HCT116 (cell line): ENCODE measurements at places on chromosomes 16 and 17. TPM values are rescaled to one million over a fixed set of nuclear protein-coding genes. Genes with fewer than 3 reads are reported as not detected.

- H3K4me3 ChIP-seq = no peak overlapping the region
- no peaks in the 10 kb centered on the region for H3K36me3 ChIP-seq
- H3K4me1 ChIP-seq = peaks cover 29% of the 10 kb centered on the region
- DNase-seq = no peak
- H3K27me3 ChIP-seq = no peaks in the 10 kb centered on the region
These were observed 6.2 kb upstream of the TMEM92 start for GRCh38 chr17:50268026-50268425.

- H3K36me3 ChIP-seq = peaks cover 39% of the 10 kb centered on the region
- peaks cover 71% of the 10 kb centered on the region for H3K4me1 ChIP-seq
- H3K27ac ChIP-seq = peak overlapping the region; percentile 82
- H3K27me3 ChIP-seq = no peaks in the 10 kb centered on the region
These were observed 4.9 kb downstream of the MAP3K14 start for GRCh38 chr17:45311760-45312476.

DNA sequence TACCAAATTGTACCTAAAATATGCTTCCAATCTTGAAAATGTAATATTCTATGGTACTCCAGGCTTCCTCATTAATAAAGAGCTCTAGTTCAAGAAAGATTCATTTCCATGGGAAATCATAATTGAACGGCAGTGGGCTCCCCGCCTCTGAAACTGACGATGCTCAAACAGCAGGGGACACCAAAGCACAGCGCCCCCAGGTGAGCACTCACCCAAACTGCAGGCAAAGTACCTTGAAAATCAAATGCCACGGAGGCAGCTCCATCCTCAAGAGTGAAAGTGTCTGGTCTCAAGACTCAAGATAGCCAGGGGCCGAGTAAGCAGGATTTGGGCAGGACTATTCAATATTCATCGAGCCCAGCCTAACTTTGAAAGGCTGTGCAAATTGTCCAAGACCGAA lies 217.4 kb upstream of the TNRC6C start:
- no peak for DNase-seq
- no peaks in the 10 kb centered on the region for H3K36me3 ChIP-seq
- no peak overlapping the region for H3K27ac ChIP-seq
- H3K4me3 ChIP-seq = no peak overlapping the region

DNA sequence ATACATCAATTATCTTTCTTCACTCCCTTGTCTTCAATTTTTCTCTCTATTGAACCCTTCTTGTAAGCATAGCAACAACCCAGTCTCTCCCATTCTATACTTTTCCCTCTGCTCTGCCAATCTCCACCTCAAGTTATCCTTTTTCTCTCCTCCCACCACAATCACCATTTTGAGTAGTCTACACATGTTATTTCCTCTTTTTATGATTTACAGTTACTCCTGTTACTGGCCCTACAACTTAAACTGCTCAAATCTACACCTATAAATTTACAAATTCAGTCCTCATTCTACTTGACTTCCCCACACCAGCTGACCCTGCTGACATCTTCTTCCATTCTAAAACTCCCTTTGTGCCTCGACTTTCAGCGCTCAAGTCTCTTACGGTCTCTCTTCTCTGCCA lies 84.6 kb downstream of the SPAG9 start:
- no peaks in the 10 kb centered on the region for H3K27me3 ChIP-seq
- no peaks in the 10 kb centered on the region for H3K4me1 ChIP-seq
- H3K4me3 ChIP-seq = no peak overlapping the region
- no peak for DNase-seq

- peaks cover 28% of the 10 kb centered on the region for H3K4me1 ChIP-seq
- peaks cover 32% of the 10 kb centered on the region; the same call in 1 of the 2 replicates for H3K36me3 ChIP-seq
- peak; percentile 48 for DNase-seq
- H3K27ac ChIP-seq = peak overlapping the region; percentile 34; the same call in 1 of the 2 replicates
These were observed 10.1 kb downstream of the DYNC1LI2 start for GRCh38 chr16:66741169-66741900.

DNA sequence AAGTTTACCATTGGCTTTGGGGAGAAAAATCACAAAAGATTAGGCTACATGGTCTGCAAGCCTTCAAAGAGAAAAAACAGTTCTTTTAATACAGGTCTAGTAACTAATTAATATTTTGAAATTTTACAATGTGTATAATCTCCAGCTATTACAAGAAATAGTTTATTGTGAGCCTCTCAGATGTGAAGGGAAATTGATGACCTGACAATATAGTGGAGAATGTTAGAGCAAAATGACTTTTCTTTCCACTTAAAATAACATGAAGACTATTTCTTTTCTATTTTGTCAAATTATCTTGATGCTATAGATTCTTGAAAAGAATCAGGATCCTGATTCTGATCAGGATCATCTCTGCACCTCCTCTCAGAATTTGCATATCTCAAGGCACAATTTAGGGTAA lies 362.3 kb downstream of the PMP22 start:
- no peaks in the 10 kb centered on the region for H3K27me3 ChIP-seq
- no peak overlapping the region for H3K4me3 ChIP-seq
- DNase-seq = no peak
- H3K27ac ChIP-seq = no peak overlapping the region
- H3K4me1 ChIP-seq = no peaks in the 10 kb centered on the region

DNA sequence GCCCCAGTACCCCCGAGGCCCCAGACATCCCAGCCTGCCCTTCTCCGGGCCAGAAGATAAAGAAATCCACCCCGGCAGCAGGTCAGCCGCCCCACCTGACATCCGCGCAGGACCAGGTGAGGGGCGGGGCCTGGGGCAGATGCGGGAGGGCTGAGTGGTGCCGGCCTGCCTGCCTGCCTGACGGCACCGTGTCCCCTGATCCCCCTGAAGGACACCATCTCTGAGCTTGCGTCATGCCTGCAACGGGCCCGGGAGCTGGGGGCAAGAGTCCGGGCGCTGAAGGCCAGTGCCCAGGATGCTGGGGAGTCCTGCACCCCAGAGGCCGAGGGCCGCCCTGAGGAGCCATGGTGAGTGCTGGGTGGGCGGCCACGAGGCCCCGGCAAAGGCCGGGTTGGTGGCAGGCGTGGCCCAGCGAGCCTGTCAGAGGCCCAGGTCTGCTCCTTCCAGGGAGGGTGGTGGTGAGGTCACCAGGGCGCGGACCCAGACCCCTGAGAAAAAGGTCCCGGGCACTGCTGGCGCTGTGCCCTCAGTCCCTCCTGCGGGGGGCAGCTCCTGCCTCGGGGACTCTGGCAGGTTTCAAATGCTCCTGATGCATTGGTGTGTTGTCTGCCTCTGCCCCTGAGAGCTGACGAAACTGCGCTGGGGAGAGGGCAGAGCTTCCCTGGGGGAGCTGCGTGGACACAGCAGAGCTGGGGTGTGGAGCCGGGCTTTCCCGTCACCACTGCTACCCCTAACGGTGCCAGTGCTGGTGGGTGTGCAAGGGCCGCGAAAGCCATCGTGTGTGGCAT lies 1.2 kb downstream of the CDT1 start:
- peaks cover 52% of the 10 kb centered on the region for H3K4me1 ChIP-seq
- H3K27ac ChIP-seq = peak overlapping the region; percentile 100
- peaks cover 50% of the 10 kb centered on the region; the same call in 1 of the 2 replicates for H3K36me3 ChIP-seq
- no peak for DNase-seq

GRCh38 chr16:26505496-26505895 lies 561.2 kb upstream of the C16orf82 start:
- H3K4me3 ChIP-seq = no peak overlapping the region
- H3K4me1 ChIP-seq = no peaks in the 10 kb centered on the region
- H3K36me3 ChIP-seq = no peaks in the 10 kb centered on the region
- DNase-seq = no peak

DNA sequence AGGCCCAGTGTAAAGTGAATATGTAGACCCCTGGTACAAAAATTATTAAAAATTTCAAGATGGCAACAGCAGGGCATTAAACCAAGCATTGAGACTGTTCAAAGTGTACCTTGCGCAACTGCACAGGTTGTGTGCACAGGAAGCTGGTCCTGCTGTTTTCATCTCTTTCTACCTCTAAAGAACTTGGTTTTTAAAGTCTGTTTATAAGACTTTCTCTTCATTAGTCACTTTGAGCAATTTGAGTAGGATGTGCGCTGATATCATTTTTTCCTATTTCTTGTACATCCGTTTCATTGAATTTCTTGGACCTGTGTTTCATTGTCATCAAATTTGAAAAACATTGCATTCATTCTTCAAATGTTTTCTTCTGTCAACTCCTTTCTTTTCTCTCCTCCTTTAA lies 16.8 kb upstream of the PMP22 start:
- no peak for DNase-seq
- no peak overlapping the region for H3K27ac ChIP-seq
- H3K4me3 ChIP-seq = no peak overlapping the region
- H3K27me3 ChIP-seq = no peaks in the 10 kb centered on the region
- no peaks in the 10 kb centered on the region for H3K36me3 ChIP-seq

- H3K27ac ChIP-seq = no peak overlapping the region
- DNase-seq = no peak
These were observed 217.8 kb downstream of the CDRT15L2 start for GRCh38 chr17:20797292-20797691.

- no peak for DNase-seq
- peak within 1 kb of the TSS; percentile 96 for H3K4me3 ChIP-seq
- H3K27me3 ChIP-seq = no peaks in the 10 kb centered on the region
- 0 out of 2 replicates have a peak, but pooled peaks cover under 1% of the 10 kb centered on the region for H3K36me3 ChIP-seq
- peak within 1 kb of the TSS; percentile 90 for H3K27ac ChIP-seq
These were observed at the start of gene PTGES3L for GRCh38 chr17:42979511-42980273. TSS of gene PTGES3L (minus strand) at chr17:42980080. CDS start at chr17:42980053, 27 bp downstream.

- DNase-seq = no peak
- no peak overlapping the region for H3K27ac ChIP-seq
These were observed 21.6 kb downstream of the POLR3E start for GRCh38 chr16:22318690-22319358.

GRCh38 chr17:65154770-65155589 lies 17.8 kb downstream of the RGS9 start:
- H3K4me3 ChIP-seq = no peak overlapping the region
- H3K27ac ChIP-seq = no peak overlapping the region
- no peaks in the 10 kb centered on the region for H3K4me1 ChIP-seq
- H3K27me3 ChIP-seq = peaks cover 3% of the 10 kb centered on the region; the same call in 1 of the 2 replicates

DNA sequence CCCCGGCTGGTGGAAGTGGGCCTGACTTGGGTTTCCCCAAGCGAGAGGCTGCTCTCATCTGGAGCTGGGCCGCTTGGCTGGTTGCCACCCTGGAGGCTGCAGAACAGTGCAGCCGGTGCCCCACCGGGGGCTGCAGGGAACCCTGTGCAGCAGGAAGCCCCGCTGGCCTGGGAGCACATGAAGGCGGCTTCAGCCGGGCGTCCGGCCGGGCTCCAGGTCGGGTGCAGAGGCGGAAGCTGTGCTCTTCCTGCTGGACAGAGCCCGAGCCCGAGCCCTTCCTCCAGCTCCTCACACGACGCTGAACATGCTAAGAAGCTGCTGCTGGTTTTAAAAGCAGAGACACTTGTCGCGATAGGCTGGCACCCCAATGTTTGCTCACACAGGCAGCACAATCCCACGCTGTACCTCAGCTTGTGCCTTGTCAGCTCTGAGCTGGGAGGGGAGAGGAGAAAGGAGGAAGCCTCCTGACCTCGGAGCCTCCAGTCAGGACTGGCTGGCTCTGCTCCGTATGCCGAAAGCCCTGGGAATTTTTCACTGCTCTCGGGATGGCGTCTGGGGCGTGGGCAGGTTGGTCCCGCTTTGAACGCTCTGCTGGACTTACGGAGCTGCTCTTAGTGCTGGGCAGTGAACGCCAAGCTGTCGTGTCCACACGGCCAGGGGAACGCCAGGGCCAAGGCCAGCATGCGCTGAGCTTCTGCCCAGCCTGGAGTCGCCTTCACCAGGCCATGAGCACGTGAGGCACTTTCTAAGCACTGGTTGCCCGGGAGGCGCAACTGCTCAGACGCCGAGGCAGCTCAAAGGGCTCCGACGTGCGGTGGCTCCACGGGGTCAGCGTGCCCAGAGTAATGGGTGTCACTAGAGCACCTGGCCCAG lies 8.8 kb downstream of the CDK5R1 start:
- H3K4me3 ChIP-seq = no peak overlapping the region
- H3K36me3 ChIP-seq = no peaks in the 10 kb centered on the region
- no peak overlapping the region for H3K27ac ChIP-seq
- H3K27me3 ChIP-seq = no peaks in the 10 kb centered on the region
- H3K4me1 ChIP-seq = peaks cover 47% of the 10 kb centered on the region
- DNase-seq = no peak

GRCh38 chr17:49197346-49197998 lies 12.9 kb downstream of the GNGT2 start:
- peaks cover 6% of the 10 kb centered on the region; the same call in 1 of the 2 replicates for H3K4me1 ChIP-seq
- H3K4me3 ChIP-seq = no peak overlapping the region
- DNase-seq = no peak
- H3K36me3 ChIP-seq = no peaks in the 10 kb centered on the region
- H3K27me3 ChIP-seq = no peaks in the 10 kb centered on the region

DNA sequence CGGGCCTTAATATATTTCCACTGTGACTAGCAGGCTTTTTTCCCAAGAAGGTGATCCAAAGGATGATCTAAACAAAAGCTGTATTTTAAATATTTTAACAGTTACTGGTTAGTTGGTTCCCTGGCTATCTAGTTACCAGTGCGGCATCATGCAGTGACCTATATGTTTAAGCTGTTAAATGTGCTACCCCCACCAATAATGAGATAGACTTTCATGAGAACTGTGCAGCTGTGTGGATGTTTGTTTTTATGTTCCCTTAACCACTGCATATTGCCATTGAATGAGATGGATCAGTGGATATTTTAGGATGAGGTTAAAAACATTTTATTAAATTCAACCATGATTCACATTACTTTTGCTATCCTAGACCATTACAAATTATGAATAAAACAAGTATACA lies 16.9 kb downstream of the ERN1 start:
- H3K27ac ChIP-seq = no peak overlapping the region
- no peak for DNase-seq
- no peak overlapping the region for H3K4me3 ChIP-seq
- peaks cover 5% of the 10 kb centered on the region; the same call in 1 of the 2 replicates for H3K4me1 ChIP-seq

DNA sequence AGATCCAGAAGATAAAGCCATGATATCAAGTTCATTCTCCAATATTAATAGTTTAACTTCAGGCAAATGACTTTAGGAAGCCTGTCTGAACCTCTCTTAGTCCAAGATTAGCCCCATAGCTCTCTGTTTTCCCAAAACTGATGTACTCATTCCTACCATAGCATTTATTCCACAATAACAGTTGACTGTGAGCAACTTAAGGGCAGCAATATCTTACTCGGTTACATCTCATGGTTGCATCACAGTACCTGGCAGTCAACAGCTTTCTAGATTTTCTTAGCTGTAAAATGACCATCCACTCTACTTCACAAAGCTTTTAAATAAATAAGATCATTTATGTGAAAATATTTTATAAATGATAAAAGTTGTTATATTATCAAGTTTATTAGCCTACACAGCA lies 58.2 kb upstream of the STAC2 start:
- no peak overlapping the region for H3K27ac ChIP-seq
- DNase-seq = no peak
- H3K4me1 ChIP-seq = no peaks in the 10 kb centered on the region
- no peak overlapping the region for H3K4me3 ChIP-seq
- no peaks in the 10 kb centered on the region for H3K27me3 ChIP-seq
- no peaks in the 10 kb centered on the region for H3K36me3 ChIP-seq

The CBX1 gene
- 136 TPM for total RNA-seq

The KRT9 gene
- total RNA-seq = 0.15 TPM

The TP53TG3 gene
- not detected for total RNA-seq

The SMPD3 gene
- total RNA-seq = 0.89 TPM

The ARL4D gene
- total RNA-seq = 11.5 TPM

The CBFA2T3 gene
- 19.1 TPM for total RNA-seq

The HSPB9 gene
- total RNA-seq = not detected

The FOXK2 gene
- 122 TPM for total RNA-seq

The C16orf96 gene
- 0.10 TPM for total RNA-seq

The NOG gene
- 0.25 TPM for total RNA-seq
